ENCODE measurements at places on chromosomes 1 and 21.

DNA sequence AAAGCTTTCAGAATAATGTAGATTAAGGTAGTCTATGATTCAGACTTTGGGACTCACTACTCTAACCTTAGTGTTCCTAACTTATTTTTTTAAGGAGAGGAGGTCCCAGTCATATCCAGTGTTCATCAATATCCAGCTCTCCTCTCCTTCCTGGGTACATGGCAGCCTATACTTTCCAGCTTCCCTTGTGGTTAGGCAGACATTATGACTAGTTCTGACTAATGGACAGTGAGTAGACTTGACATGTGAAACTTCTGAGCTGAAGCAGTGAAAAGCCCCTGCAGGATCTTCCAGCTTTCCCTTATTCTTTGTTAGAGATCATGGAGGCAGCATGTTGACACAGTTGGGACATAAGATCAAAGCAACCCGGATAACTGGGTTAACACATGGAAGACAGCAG lies 144.2 kb downstream of the PTPRU start:
- no peak for DNase-seq

DNA sequence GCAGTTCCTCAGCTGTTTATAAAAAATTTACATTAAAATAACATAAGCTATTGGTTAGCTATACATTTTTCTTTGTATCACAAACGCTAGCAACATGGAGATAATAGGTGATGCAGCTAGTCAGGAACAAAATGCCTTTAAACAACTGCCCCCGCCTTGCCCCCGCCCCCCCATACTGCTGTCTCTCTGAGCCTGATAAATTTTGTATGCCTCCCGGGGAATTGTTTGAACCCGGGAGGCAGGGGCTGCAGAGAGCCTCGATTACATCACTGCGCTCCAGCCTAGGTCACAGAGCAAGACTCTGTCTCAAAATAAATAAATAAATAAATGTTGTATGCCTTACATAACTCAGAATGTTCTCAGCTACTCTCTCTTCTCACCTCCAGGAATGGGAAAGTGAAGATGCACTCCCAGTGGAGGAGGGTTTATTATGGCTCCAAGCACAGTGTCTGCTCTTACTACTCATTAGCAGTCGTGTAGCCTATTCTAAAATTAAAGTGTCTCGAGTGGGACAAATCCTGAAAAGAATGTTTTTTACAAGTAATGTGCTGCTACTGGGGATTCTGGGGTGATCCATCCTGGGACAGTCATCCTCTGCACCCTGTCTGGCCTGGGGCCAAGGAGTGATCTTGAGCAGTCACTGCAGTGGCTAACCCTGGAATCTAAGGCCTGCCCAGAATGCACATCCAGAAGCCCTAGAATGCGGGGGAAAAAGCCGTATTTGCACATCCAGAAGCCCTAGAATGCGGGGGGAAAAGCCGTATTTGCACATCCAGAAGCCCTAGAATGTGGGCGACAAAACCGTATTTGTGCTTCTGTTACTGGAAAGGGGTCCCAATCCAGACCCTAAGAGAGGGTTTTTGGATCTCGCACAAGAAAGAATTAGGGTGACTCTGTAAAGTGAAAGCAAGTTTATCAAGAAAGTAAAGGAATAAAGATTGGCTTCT lies 39.4 kb upstream of the ZNF496 start:
- DNase-seq = no peak

DNA sequence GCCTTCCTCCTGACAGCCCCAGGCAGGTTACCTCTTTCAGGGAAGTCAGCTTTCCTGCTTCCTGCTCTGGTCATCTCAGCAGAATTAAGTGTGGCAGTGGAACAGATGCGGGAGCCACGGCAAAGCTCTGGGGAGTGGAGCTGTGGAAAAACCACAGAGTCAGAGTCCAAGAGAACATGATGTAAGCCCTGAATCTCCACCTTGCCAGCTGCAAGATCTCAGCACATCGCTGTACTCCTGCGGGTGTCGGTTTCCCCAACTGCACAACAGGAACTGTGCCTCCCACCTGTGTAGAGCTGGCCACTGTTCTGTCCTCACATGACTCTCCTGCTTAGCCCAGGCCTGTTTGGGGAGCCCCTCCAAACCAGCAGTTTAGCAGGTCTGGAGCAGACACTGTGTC lies 123.7 kb downstream of the MATN1 start:
- no peak for DNase-seq

DNA sequence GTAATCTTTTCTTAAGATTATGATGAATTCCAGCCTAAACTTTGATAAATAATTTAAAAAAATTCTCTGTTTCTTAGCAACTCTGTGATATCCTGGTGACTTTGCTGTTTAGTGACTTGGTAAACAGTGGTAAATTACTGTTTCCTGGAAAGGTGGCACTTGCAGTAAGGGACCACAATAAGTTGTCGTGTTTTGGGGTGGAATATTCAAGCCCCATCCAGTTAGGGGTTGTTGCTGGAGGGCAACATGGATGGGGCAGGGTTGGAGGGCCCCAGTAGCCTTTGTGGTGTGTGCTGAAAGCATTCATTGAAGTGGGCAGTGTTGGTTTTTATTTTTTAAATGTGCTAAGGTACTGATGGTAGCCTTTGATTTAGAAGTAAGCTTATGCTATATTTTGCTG lies 30.3 kb downstream of the PRDM2 start:
- no peak for DNase-seq

DNA sequence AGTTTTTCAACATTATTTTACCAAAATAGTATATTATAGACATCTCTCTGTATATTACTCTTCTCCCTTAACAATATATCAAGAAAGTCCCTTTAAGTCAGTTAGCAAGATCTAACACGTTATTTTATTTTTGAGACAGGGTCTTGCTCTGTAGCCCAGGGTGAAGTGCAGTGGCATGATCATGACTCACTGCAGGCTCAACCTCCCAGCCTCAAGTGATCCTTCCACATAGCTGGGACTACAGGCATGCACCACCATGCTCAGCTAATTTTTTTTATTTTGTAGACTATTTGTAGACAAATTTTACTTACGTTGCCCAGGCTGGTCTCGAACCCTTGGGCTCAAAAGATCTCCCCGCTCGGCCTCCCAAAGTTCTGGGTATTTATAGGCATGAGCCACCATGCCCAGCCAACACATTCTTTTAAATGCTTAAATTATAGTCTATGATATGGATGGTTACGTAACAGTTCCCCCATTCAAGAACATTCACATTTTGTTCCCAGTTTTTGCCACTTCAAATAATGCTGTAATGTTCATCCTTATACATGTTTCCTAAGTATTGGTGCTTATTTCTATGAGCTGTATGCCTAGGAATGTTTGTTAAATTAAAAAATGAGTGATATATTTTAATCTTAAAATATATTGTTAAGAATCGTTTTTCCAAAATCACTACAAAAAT lies 70.4 kb downstream of the TUT4 start:
- DNase-seq = no peak

DNA sequence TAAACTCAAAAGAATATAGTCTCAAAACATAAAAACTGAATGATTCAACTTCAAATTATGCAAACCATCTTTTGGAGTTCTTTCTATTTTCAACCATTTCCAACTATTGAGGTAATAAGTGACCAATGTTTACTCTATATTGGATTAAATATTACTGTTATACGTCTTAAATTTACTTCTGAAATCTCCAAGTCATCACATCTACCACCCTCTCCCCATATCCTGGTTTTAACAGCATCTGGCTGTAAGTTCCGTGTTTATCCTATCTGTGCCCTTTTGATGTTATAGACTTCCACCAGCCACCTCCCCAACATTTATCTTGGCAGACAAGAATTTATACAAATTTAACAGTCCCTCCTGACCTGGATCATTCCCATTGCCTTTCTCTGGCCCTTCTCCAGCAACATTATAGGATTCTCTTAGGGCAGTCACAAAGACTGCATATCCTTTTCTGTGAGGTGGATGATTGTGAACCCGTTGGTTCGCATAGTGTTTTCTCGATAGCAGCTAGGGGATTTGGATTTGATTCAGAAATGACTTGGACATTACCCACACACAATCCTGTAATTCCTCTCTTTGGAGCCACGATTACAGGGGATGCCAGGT lies 313.4 kb upstream of the FMN2 start:
- no peak for DNase-seq

- DNase-seq = no peak
These were observed 31.1 kb downstream of the ZSCAN20 start for GRCh38 chr1:33503506-33503905.

GRCh38 chr1:111737216-111738132 lies 1.7 kb downstream of the INKA2 start:
- no peak for DNase-seq

- DNase-seq = no peak
These were observed 14.6 kb upstream of the TRNAU1AP start for GRCh38 chr1:28538286-28538685.

GRCh38 chr1:157141212-157141855 lies 3.1 kb upstream of the ETV3 start:
- no peak for DNase-seq

DNA sequence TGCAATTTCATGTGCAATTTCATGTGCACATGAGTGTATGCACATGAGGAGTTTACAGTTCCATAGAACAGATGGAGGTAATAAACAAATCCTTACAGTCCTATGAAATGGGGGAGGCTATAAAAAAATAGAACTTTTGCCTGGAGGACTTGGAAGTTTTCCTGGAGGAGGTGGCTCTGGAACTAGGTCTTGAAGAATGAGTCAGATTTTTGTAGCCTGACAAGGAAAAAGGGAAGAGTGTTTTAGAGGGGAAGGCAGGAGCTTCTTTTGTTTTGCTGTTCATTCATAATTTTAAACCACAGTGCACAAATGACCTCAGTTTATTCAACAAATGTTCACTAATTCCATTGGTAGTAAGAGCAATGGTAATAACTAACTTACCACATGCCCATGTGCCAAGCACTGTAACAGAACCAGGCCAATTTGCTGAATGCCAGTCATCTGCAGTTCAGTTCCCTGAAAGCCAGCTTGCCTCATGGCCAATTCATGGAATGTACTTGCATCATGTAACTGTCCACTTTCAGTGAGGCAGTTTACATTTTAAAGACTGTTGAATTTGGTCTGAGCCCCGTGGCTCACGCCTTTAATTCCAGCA lies 2.7 kb downstream of the DIO1 start:
- DNase-seq = no peak

GRCh38 chr1:18913065-18913835 lies 10.9 kb upstream of the ALDH4A1 start:
- peak; percentile 70 for DNase-seq

- DNase-seq = peak; percentile 12
These were observed 86.6 kb upstream of the DPH5 start for GRCh38 chr1:101112051-101112780.

DNA sequence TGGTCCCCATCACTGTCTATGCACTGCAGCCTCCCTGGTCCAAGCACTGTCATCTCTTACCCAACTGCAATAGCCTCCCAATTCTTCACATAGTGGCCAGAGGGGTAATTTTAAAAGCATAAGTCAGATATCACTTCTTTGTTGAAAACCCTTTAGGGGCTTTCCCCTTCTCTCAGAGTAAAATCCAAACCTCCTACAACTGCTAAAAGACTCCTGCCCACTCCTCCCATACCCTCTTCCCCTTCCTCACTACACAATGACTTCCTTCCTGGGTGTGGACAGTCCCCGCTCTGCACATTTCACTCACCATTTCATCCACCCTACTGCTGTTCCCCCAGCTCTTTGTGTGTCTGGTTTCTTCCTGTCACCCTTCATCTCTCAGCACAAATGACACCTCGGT lies 8.3 kb downstream of the MCOLN2 start:
- no peak for DNase-seq

- no peak for DNase-seq
These were observed 45.5 kb upstream of the RBM15 start for GRCh38 chr1:110293601-110294104.

GRCh38 chr1:26021647-26022403 lies at the start of gene EXTL1:
Gene EXTL1 (plus strand): TSS chr1:26021775. CDS start chr1:26022647, 872 bp downstream.
- DNase-seq = peak; percentile 84
